Skin of body (tissue), 3 donors: ENCODE measurements at places on chromosomes 1 and 21.

DNA sequence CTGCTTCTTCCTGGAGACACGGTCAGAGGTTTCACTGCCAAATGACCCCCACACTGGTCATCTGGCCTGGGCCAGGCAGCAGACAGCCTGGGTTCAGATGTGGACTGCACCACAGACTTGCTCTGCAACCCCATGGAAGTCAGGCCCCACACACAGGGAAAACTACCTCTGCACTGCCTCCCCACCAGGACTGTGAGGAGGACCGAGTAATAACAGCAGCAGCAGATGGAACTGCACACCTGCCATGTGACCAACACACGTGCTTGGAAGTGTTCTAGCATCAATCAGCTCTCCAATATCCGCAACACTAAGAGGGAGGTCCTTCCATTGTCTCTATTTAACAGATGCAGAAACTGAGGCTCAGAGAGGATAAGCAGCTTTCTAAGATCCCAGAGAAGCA is 51.4 kb downstream of the SLC9A1 start:
- no peak for DNase-seq

DNA sequence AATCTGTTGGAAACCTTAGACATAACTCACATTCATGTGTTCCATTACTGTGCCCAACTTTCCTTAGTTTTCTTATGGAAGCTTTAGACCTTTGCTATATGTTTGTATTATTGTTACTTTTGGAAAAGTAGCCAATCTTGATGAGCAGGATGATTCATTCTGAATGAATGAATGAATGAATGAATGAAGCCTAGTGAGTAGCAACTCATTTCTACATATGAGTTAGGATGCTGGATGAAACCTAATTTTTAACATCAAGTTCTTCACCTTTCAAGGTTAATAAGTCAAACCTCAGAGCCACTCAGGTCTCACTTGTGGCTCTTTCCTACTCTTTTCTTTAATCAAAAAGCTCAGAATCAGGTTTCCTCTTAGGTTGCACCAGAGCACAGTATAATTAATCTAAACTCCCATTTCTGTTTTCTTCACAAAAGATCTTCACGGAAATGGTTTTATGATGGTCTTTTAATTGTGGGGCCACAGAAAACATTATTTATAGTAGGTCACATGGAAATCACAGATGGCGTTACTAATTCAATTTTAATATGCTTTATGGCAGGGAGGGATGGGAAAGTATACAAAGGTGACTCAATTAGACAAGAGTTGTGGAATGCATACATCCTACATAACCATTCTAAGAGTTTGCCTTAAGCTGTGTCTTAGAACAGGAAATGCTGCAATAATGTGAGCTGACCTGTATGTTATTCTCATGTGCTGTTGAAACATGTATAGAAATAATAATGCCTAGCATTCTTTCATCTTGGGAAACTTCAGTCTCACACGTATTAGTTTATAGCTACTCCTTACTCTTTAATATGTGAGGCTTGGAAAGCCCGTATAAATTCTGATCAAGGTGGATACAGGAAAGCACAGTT is 4.5 kb upstream of the DDX59 start:
- no peak for DNase-seq

GRCh38 chr1:172203135-172203823 is 217.2 kb upstream of the C1orf105 start:
- no peak for DNase-seq

GRCh38 chr1:1122981-1123480 is 7.1 kb upstream of the C1orf159 start:
- no peak for DNase-seq

DNA sequence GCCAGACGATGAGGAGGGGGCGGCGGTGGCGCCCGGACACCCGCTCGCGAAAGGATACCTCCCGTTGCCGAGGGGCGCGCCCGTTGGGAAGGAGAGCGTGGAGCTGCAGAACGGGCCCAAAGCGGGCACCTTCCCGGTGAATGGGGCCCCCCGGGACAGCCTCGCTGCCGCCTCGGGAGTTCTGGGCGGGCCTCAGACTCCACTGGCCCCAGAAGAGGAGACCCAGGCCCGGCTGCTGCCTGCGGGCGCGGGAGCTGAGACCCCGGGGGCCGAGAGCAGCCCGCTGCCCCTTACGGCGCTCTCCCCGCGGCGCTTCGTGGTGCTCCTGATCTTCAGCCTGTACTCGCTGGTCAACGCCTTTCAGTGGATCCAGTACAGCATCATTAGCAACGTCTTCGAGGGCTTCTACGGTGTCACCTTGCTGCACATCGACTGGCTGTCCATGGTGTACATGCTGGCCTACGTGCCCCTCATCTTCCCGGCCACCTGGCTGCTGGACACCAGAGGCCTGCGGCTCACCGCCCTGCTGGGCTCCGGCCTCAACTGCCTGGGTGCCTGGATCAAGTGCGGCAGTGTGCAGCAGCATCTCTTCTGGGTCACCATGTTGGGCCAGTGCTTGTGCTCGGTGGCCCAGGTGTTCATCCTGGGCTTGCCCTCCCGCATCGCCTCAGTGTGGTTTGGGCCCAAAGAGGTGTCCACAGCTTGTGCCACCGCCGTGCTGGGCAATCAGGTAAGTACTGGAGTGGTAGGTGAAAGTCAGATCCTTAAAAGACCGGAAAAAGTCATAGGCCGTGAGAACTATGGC is 588 bp downstream of the FLVCR1 start:
- DNase-seq = no peak

DNA sequence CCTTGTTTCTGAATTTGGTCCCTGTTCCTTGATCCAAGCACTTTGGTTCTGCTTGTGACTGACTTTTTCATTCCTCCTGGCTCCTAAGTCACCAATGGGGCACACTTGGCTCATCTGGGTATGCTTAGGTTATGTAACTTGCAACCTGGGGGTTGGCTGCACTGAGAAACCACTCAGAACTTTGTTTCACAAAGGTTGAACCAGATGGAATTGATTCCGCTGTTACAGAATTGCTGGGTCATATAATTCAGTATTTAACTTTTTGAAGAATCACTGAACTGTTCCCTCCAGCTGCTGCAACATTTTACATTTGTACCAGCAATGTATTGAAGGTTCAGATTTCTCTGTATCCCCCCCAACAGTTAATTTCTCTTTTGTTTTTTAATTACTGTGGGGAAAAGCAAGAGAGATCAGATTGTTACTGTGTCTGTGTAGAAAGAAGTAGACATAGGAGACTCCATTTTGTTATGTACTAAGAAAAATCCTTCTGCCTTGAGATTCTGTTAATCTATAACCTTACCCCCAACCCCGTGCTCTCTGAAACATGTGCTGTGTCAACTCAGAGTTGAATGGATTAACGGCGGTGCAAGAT is 9.6 kb upstream of the NVL start:
- no peak for DNase-seq

GRCh38 chr1:101161619-101162018 is 75.2 kb upstream of the S1PR1 start:
- DNase-seq = peak; percentile 5

GRCh38 chr1:41812051-41812450 is 106.7 kb downstream of the HIVEP3 start:
- DNase-seq = no peak

- no peak for DNase-seq
Observed at GRCh38 chr1:3712573-3713535, 39.4 kb upstream of the CCDC27 start.

DNA sequence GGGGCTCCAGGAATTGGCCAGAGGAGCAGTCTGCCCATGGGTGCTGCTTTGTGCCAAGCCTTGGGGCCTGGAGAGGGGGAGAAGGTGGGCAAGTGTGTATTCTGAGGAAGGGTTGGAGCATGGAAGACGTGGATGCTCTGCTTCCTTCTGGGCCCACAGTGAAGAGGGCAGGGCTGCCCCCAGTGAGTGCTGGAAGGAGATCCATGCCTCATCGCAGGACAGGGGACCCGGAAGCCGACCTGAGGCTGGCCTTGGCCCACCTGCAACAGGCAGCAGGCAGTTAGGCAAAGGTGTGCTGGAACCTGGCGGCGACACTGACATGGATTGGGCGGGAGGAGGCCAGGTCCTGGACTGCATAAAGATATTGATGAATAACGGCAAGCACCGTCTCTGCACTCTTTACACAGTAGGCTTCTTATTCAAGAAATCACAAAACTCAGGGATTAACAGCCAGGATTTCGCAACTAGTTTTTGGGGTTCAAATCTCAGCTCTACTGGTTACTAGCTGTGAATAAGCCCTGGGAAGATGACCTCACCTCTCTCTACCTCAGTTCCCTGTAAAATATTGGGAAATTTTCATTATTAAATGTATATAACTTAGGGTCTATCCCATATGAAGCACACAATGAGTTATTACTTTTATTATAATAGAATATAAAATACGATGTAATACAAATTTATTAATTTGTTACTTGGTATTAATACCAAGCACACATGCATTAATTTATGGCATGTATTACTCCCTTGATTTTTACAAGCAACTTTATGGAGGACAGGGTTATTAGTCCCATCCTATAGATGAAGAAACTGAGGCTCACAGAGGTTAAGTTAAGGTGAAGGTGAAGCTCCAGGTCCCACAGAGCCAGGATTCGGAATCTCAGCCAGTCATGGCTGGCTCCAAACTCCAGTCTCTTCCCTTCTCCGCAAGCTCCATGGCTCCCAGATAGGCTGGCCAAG is 62.3 kb downstream of the DHRS3 start:
- DNase-seq = no peak

- no peak for DNase-seq
Observed at GRCh38 chr1:92366040-92366395, 67.2 kb downstream of the RPAP2 start.

GRCh38 chr1:41404308-41404761 is 43.1 kb downstream of the FOXO6 start:
- DNase-seq = peak; percentile 69

DNA sequence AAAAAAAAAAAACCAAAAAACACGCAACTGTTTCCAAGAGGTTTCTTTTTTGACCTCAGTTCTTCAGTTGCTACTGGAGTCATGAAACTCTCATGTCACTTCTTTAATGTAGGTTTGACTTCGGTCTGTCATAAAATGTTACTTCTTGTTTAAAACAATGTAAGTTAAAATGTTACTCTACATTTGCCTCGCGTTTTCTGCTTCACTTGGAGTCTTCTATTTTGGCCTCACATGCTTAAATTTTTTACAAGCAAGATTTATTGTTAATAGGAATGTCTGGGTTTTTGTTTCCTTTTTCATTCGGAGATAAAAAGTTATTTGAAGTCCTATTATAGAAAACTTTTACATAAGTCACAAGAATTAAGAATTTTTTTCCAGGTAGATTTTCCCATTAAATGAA is 880.2 kb downstream of the LTN1 start:
- DNase-seq = peak; percentile 16
